NCI-H2171 (cell line): ENCODE measurements at places on chromosomes 11 and 22.

DNA sequence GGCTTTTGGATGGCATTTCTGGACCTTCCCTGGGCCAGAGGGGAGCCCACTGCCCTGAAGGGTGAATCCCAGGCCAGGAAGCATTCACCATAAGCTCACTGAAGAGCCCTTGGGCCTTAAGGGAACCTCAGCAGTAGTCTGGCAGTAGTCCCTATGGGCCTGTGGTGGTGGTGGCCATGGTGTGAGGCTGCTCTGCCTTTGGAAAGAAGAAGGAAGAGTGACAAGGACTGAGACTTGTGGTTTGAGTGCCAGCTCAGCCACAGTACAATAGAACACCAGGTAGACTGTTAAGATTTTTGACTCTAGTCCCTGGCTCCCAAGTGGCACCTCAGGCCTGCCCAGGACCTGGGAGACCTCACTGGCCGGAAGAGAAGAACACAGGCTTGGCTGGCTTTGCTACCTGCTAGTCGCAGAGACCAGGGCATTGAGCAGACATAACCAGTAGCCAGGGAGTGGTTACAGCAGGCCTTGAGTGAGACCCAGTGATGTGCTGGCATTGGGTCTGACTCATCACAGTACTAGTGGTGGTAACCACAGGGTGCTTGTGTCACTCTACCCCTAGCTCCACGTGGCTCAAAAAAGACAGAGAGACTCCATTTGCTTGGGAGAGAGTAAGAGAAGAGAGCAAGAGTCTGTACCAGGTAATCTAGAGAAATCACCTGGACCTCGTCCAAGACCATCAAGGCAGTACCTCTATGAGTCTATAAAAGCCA is 259.8 kb upstream of the BLID start:
- no peak for DNase-seq

DNA sequence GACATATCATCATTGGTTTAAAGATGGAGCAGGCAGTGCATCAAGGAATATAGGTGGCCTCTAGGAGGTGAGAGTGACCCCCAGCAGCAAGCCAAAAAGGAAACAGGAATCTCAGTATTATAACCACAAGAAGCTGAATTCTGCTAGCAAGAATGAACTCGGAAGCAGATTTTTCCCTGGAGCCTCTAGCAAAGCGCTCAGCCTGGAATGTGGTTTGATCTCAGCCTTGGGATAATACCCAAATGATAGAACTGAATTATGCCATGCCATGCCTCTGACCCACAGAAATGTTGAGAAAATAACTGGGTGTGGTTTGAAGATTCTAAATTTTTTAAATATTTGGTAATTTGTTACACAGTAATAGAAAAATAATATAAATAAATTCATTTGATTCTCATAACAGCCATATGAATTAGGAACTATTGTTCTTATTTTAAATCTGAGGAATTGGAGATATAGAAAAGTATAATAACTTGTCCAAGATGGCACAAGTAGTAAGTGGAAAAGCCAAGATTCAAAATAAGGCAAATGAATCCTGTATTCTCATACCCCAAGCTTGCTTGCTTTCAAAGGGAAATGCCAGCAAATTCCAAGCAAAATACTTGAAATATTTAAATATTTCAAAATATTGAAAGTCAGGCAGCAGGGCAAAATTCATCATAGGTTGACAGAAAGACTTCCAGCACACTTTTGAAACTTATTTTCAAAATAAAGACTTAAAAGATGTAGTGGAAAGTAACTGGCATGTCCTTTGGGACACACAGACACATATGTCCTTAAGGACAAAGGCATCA is 567.4 kb downstream of the KCNA4 start:
- no peak for DNase-seq

GRCh38 chr11:13206086-13206640 is 71.4 kb upstream of the BMAL1 start:
- DNase-seq: no peak

GRCh38 chr11:2899080-2899783 is 13.7 kb upstream of the CDKN1C start:
- no peak for DNase-seq

DNA sequence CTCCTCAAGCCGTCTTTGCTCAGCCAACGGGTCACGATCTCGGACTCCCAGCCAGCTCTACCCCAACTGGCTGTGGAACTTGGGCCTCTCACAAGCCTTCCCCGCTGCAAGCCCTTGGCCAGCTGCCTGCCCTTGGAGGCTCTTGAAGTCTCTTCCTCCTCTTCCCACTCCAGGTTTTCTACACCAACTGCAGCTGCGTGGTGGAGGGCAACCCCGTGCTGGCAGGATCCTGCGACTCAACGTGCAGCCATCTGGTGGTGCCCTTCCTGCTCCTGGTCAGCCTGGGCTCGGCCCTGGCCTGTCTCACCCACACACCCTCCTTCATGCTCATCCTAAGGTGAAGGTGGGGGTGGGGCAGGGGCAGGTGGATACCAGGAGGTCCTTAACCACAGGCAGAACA is 40.5 kb upstream of the TPBGL start:
- no peak for DNase-seq

DNA sequence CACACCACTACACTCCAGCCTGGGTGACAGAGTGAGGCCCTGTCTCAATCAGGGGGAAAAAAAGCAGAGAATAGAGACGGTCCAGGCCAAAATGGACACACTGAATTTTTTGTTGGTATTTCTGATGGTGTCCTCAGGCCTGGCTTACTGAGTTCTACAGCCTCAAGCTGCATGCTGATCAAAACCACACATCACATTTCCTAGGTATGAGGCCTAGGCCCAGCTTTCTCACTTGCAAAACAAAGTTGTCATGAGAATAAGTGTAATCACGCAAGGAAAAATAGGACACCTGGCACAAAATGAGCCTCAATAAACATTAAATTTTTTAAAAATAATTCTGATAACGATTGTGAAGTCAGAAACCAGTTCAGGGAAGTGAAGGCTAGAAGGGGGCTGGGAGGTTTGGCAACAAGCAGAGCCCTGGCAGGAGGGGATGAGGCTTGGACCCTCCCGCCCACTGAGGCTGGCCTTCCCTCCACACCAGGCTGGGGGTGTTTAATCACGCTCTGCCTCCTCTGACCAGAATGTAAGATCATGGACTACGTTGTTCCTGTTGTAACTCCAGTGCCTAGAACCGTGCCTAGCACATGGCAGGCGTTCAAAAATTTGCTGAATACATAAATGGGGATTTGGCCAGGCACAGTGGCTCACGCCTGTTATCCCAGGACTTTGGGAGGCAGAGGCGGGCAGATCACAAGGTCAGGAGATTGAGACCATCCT is 18.1 kb downstream of the PACSIN2 start:
- DNase-seq: no peak

- no peak for DNase-seq
Observed at GRCh38 chr22:19450363-19451175, 3.1 kb upstream of the C22orf39 start.

DNA sequence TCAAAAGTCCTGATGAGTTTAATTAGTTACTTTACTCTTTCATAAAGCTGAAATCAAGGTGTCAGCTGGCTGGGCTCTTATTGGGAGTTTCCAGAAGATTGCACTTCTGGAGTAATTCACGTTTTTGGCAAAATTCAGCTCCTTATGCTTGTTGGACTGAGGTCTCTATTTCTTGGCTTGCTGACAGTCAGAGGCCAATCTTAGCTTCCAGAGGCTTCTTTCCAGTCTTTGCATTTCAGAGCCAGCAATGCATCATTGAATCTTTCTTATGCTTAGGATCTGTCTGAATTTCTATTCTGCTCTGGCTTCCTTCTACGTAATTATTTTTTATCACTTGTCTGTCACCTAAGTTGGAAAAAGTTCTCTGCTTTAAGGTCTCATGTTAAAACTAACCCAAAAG is 91.4 kb upstream of the SYN3 start:
- no peak for DNase-seq
